ENCODE measurements at places on chromosomes 1 and 21. TPM values are rescaled to one million over a fixed set of nuclear protein-coding genes. Genes with fewer than 3 reads are reported as not detected.
A peak's percentile ranks its signal among the peaks of the same experiment; 100 is the strongest.

Gene TRNP1
- 16.2 TPM for total RNA-seq

Gene ZSCAN20
- total RNA-seq, result 4.3 TPM

Gene PAX7
- total RNA-seq, result not detected

Gene AGMAT
- not detected for total RNA-seq

Gene NES
- 54.7 TPM for total RNA-seq

Gene CD5L
- 0.93 TPM for total RNA-seq

Gene GLUL
- total RNA-seq, result 1,001 TPM

Gene KRTAP12-2
- not detected for total RNA-seq

Gene INSRR
- total RNA-seq, result not detected

Gene LIPI
- not detected for total RNA-seq

Gene C1orf53
- total RNA-seq, result 4.0 TPM

Gene RGS5
- total RNA-seq, result 93.1 TPM

- H3K27ac ChIP-seq, result no peak overlapping the region
- H3K27me3 ChIP-seq, result peaks cover 9% of the 10 kb centered on the region
- H3K4me1 ChIP-seq, result peaks cover 6% of the 10 kb centered on the region
- H3K36me3 ChIP-seq, result no peaks in the 10 kb centered on the region
- no peak for DNase-seq
Observed at GRCh38 chr1:214224611-214225354, 56.2 kb upstream of the SMYD2 start.

DNA sequence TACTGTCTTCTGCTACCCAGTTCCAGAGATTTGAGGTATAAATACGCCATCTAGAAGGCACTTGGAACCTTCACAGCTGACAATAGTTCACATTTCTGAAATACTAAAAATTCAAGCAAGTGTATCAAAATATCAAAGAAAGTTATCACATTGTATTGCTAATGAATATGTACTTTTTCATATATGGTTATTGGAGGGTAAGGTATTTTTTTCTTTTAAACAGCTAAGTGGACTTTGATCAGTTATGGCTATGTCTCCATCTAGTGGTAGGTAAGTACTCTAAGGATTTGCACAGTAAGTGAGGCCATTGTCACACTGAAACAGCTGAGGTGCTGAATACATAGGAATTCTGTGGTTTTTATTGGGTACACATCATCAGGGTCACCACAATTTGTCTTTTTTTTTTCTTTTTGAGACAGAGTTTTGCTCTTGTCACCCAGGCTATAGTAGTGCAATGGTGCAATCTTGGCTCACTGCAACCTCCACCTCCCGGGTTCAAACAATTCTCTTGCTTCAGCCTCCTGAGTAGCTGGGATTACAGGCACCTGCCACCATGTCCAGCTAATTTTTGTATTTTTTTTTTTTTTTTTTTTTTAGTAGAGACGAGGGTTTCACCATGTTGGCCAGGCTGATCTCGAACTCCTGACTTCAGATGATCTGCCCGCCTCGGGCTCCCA is 49.1 kb upstream of the CR2 start:
- H3K4me3 ChIP-seq, result no peak overlapping the region
- peaks cover 6% of the 10 kb centered on the region for H3K27me3 ChIP-seq
- H3K27ac ChIP-seq, result no peak overlapping the region
- H3K4me1 ChIP-seq, result no peaks in the 10 kb centered on the region

- no peaks in the 10 kb centered on the region for H3K36me3 ChIP-seq
- H3K4me3 ChIP-seq, result no peak overlapping the region
- H3K4me1 ChIP-seq, result no peaks in the 10 kb centered on the region
- H3K27me3 ChIP-seq, result no peaks in the 10 kb centered on the region
- DNase-seq, result no peak
- no peak overlapping the region for H3K27ac ChIP-seq
Observed at GRCh38 chr1:92425617-92426016, 61.1 kb downstream of the GFI1 start.

DNA sequence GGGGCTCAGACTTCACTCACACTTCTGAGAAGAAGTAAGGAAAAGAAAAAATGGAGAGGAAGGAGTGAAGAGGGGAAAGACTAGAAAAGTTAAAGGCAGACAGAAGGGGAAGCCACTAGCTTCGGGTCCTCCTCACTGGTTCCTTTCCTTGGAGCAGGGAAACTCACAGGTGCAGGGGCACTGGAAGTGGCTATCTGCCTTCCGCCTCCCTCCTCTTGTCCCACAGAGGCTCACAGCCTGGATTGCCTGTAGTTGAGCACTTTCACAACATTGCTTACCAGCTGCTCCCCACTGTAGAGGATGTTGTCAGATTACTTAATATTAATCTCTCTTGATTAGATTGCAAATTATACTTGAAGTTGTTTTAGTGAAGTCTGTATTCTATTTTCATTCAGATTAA is 21.6 kb upstream of the ABCA4 start:
- no peak overlapping the region for H3K27ac ChIP-seq
- no peak overlapping the region for H3K4me3 ChIP-seq
- H3K36me3 ChIP-seq, result no peaks in the 10 kb centered on the region

DNA sequence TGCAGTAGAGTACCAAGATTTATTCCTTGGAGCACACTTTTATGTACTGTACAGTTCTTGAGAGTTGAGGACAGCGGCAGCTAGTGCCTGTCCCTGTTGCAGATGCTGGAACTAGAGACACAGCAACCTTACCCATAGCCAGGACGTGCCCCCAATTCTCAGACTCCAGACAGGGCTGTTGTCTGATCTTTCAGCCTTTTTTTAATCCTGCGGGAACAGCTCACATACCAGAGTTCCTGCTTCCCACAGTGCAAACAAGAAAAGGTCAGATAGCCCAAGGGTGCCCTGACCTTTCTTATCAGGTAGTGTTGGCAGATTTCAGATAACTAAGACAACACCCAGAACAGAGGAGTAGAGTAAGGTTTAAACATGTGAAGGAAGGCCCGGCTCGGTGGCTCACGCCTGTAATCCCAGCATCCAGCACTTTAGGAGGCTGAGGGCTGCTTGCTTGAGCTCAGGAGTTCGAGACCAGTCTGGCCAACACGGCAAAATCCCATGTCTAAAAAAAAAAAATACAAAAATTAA is 78.5 kb downstream of the DOP1B start:
- no peak overlapping the region for H3K4me3 ChIP-seq
- no peaks in the 10 kb centered on the region for H3K27me3 ChIP-seq
- no peak for DNase-seq
- no peaks in the 10 kb centered on the region for H3K4me1 ChIP-seq
- H3K27ac ChIP-seq, result peak overlapping the region; percentile 3

- no peak overlapping the region for H3K4me3 ChIP-seq
- H3K27ac ChIP-seq, result no peak overlapping the region
- DNase-seq, result no peak
- H3K36me3 ChIP-seq, result no peaks in the 10 kb centered on the region
- no peaks in the 10 kb centered on the region for H3K4me1 ChIP-seq
Observed at GRCh38 chr1:85122169-85122568, 73.9 kb upstream of the MCOLN3 start.

- H3K36me3 ChIP-seq, result no peaks in the 10 kb centered on the region
- H3K27ac ChIP-seq, result no peak overlapping the region
- no peak for DNase-seq
- peaks cover 17% of the 10 kb centered on the region for H3K27me3 ChIP-seq
- H3K4me1 ChIP-seq, result peaks cover 5% of the 10 kb centered on the region
- no peak overlapping the region for H3K4me3 ChIP-seq
Observed at GRCh38 chr1:19640363-19641316, 3.5 kb upstream of the NBL1 start.

GRCh38 chr1:61215119-61215518 is 132.8 kb downstream of the NFIA start:
- no peak overlapping the region for H3K4me3 ChIP-seq
- H3K4me1 ChIP-seq, result no peaks in the 10 kb centered on the region
- no peaks in the 10 kb centered on the region for H3K36me3 ChIP-seq
- no peaks in the 10 kb centered on the region for H3K27me3 ChIP-seq
- no peak overlapping the region for H3K27ac ChIP-seq

DNA sequence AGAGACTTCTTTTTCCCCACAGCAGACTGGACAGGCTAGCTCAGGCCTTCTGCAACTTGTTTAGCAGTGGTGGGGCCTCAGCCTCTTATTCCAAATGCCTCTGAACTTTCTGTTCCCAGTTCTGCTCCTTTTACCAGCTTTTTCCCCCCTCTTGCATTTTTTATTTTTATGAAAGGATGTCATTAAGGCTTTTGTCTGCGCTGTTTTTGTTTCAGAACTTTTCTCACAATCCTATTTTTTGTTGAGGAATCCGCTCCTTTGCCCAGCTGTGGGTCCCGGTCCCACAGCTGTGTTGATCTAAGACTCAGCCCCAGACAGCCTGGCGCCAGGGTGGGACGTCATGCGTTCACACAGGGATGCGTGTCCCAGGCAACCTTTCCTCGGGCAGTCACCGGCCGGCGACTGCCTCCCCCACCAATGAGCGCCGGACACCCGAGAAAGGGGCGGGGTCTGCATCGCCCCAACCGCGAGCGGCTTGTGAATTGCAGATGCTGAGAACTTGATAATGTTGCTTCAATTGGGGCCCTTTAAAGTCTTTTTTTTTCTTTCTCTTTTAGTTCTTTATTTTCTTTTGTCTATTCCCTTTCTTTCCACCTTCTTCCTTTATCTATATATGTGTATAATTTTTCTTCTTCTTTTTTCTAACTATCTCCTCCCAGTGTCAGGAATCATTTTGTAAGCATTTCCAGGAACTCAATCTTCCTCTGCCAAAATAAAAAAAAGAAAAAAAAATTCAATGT is 3.0 kb upstream of the ID3 start:
- peak; percentile 96 for DNase-seq
- peaks cover 8% of the 10 kb centered on the region for H3K36me3 ChIP-seq
- peak overlapping the region; percentile 28 for H3K4me3 ChIP-seq
- peaks cover 41% of the 10 kb centered on the region for H3K4me1 ChIP-seq
- peak overlapping the region; percentile 94 for H3K27ac ChIP-seq
- no peaks in the 10 kb centered on the region for H3K27me3 ChIP-seq

- DNase-seq, result no peak
- no peak overlapping the region for H3K27ac ChIP-seq
- H3K4me1 ChIP-seq, result no peaks in the 10 kb centered on the region
- no peaks in the 10 kb centered on the region for H3K36me3 ChIP-seq
- H3K27me3 ChIP-seq, result no peaks in the 10 kb centered on the region
Observed at GRCh38 chr21:26599261-26599660, 26.2 kb upstream of the CYYR1 start.

DNA sequence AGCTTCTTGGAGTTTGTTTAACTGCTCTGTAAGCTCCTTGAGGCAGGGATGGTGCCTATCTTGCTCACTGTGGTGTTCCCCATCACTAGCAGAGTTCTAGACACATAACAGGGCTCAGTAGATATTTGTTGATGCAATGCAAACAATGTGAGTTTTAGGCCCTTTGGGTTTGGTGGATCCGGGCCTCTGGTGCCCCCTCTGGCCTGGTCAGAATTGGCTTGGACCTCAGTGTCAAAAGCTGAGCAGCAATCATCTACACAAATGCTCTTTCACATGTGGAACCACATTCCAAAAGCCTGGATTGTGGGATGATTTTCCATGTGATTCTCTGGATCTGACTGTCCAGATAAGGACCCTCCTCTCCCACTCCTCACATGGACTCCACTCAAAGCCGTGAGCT is 53.4 kb upstream of the BCAR3 start:
- H3K27me3 ChIP-seq, result no peaks in the 10 kb centered on the region
- DNase-seq, result no peak
- H3K36me3 ChIP-seq, result no peaks in the 10 kb centered on the region
- no peak overlapping the region for H3K27ac ChIP-seq
- no peak overlapping the region for H3K4me3 ChIP-seq

- H3K27me3 ChIP-seq, result no peaks in the 10 kb centered on the region
- DNase-seq, result no peak
- no peak overlapping the region for H3K27ac ChIP-seq
- H3K4me3 ChIP-seq, result no peak overlapping the region
- H3K36me3 ChIP-seq, result no peaks in the 10 kb centered on the region
- H3K4me1 ChIP-seq, result no peaks in the 10 kb centered on the region
Observed at GRCh38 chr1:103761896-103762295, 12.2 kb downstream of the AMY1C start.

Measured in upper lobe of right lung (tissue), 1 donor.